Activated CD4-positive, alpha-beta memory T cell treated with anti-CD3 and anti-CD28 coated beads, Interleukin-2, amount 10 ng/mL, durations not matched to agents 7 days and 5 days (primary cell): ENCODE measurements at places on chromosomes 3 and 15. TPM values are rescaled to one million over a fixed set of nuclear protein-coding genes. Genes with fewer than 3 reads are reported as not detected.

- no peak for DNase-seq
Observed at GRCh38 chr3:150739200-150739863, 23.6 kb downstream of the SIAH2 start.

- no peak for DNase-seq
Observed at GRCh38 chr3:195860456-195860855, 47.9 kb downstream of the TNK2 start.

DNA sequence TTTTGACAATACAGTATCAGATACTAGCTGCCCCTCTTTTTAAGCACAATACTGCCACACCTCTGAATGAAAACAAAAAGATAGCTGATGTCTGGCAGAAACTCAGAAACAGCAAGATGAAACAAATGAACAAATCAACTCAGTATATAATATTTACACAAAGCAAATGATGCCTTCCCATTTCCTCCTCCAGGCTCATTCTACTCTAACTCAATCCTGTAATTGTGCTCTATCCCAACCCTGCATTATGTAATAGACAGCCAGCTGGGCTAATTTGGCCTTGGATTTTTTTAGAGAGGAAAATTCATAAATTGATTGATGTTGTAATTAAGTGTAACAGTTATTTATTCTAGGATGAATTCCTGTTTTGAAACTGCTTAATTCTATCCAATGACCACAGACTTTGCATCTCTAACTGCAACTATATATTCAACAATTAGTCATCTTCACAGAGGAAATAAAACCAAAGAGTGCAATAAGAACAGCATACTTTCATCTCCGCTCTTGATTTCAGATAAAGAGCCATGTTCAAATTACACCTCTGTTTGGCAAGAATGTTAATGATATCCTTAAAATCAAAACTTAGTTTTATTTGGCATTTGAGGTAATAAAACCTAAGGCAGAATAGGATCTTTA lies 6.1 kb downstream of the ATG3 start:
- no peak for DNase-seq

GRCh38 chr3:176987901-176988650 lies 209.2 kb downstream of the TBL1XR1 start:
- DNase-seq, result no peak

DNA sequence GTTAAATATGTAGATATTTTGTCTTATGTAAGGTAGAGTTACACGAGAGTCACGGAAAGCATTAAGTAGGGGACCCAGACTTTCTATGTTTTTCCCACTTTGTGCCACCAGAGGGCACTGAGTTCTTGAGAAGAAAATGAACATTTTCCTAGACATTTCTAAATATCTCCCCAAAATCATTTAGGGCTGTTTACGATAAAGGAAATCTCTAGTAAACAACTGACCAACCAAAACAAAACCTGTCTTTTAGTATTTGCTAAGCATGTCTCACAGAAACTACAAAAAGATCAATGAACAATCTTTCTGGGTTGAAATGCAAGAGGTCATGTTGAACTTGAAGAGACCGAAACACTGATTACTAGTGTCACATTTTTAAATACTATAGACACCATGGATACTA lies 16.1 kb downstream of the POU1F1 start:
- DNase-seq, result peak; percentile 34

GRCh38 chr15:28109626-28110455 lies 10.7 kb upstream of the OCA2 start:
- DNase-seq, result no peak

DNA sequence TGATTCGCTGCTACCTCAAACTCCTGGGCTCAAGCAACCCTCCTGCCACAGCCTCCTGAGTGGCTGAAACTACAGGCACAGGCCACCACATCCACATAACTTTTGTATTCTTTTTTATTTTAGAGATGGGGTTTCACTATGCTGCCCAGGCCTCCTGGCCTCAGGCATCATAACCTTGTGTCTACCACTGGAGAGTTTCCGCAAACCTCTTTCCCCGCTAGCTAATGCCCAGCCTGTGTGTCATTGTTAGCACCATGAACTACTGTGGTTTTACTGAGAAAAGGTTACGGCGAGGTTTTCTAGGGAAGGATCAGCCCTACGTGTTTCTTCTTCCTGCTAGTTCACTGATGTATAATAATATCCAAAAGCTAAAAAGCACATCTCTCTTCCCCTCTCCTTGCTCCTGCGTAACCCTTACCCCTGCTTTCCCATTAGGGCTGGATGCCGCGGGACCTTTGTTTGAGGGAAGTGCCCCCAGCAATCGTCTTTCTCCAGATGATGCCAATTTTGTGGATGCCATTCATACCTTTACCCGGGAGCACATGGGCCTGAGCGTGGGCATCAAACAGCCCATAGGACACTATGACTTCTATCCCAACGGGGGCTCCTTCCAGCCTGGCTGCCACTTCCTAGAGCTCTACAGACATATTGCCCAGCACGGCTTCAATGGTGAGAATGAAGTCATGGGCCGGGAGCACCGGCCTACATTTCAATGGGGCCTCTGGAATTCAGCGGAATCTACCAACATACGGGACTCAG lies 113.7 kb downstream of the LIPC start:
- peak; percentile 77 for DNase-seq

DNA sequence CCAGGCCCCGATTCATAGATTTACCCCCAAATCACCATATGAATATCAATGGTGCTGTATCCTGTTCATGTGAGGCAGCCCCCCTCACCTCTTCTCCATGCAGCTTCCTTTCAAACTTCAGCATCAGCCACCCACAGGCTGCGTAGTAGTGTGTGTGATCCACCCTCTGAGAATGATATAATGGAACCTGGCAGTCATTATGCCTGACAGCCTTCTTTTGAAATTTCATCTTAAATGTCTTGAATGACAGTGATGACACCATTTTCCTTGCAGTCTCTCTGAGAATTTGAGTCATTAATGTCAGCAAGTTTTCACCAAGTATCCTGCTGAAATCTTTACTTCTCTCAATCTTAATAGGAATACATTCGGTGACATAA lies 3.5 kb upstream of the CLRN1 start:
- no peak for DNase-seq

- DNase-seq, result no peak
Observed at GRCh38 chr3:111968319-111969054, 10.3 kb upstream of the ABHD10 start.

GRCh38 chr3:61268644-61269043 lies 17.4 kb upstream of the FHIT start:
- DNase-seq, result no peak

- DNase-seq, result no peak
Observed at GRCh38 chr15:62173215-62173614, 8.1 kb upstream of the C2CD4B start.

GRCh38 chr15:66720206-66721010 lies 18.4 kb downstream of the SMAD6 start:
- peak; percentile 78 for DNase-seq

DNA sequence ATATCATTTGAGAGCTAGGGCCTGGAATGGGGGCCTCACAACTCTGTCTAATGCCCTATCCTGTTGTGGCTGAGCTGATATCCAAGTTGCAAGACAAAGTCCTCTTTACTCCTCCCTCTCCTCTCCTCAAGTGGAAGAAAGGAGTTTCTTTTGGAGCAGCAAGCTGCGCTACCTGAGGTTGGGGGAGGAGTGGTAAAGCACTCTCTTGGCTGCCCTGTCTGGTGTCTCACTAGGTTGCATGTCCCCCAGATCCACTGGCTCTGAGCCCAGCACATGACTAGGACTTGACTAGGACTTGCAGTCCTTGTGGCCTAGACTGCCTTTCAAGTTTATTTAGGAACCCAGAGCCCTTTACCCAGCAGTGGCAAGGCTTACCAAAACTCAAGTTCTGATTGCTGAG lies 141.1 kb upstream of the SETMAR start:
- DNase-seq, result no peak

GRCh38 chr3:112496366-112497067 lies 2.8 kb downstream of the BTLA start:
- DNase-seq, result no peak

DNA sequence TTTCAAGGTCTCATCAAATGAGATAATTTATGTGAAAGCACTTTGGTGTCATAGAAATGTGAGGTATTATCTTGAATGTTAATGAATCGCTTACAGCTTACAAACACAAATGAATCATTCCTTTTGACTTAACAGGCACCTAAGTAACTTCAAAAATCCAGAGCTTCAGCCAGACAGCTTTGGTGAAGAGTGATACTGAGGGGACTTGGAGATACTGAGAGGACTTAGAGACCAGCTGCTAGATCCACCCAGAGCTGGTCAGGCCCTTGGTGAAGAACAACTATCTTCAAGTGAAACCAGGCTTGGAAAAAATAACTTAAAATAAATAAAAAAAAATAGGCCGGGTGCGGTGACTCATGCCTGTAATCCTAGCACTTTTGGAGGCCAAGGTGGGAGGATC lies 16.2 kb upstream of the ZFYVE19 start:
- DNase-seq, result no peak

DNA sequence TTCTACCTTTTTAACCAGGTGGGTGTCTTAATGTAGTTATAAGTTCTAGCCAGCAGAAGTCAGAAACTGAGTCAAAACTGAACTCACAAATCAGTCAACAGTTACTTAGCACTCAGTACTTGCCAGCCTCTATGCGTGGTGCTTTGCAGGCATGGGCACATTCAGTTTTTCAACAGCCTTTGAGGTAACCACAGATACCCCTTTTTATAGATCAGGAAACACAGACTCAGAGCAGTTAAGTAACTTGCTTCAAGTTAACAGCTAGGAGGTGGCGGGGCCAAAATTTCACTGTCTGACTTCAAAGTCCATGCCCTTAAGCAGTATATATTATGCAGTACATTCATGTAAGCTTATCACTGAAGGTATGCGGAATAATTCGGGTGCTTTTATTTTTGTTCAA lies 139.4 kb downstream of the FHIT start:
- DNase-seq, result no peak

DNA sequence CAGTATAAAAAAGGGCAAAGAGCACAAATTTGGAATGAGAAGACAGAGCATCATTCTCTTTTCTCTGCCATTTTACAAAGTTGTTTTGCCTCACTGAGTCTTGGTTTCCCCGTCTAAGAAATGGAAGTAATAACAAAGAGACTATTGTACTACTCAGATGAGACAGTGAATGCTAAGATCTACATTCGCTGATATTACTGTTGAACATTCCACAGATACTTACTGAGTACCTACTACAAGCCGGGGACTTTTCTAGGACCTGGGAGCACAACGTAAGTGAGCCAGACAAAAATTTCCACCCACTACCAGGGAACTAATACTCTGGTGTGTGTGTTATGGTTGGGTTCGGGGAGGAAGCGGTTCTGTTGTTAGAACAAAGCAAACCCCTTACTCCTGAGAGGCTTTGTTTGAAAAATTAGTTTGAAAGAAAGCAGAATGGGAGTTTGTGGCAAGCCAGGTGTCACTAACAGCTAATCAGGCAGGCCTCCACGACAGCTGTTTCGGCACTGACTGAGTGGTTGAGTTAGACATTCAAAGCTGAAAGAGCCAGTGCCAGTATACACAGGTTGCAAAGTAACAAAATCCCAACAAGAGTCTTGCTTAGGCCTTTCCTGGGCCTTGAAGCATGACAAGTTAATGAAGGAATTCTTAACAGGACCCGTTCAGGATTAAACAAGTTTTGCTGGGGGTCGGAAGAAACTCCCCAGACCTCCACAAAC lies 458.3 kb downstream of the EDEM1 start:
- DNase-seq, result no peak

DNA sequence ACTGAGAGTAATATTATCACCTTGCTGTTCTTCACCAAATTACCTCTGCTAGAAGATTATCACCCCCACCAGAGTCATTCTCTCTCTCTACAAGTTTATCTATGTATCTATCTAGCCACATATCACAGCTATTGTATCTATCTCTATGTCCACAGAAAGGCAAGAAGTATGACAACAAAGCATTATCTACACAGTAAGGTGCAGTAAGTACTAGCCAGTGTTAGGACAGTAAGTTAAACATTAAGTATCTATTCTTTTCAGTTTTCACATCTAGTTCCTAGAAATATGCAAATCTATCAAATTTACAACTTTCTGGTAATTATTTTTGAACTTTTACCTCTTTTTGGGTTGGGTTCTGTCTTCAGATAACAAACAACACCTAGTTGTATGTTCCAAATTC lies 26.5 kb upstream of the XXYLT1 start:
- DNase-seq, result no peak

GRCh38 chr3:133573629-133574194 lies at the start of gene CDV3:
Gene CDV3 (plus strand): TSS chr3:133573686. CDS start chr3:133574045, 359 bp downstream.
- no peak for DNase-seq

DNA sequence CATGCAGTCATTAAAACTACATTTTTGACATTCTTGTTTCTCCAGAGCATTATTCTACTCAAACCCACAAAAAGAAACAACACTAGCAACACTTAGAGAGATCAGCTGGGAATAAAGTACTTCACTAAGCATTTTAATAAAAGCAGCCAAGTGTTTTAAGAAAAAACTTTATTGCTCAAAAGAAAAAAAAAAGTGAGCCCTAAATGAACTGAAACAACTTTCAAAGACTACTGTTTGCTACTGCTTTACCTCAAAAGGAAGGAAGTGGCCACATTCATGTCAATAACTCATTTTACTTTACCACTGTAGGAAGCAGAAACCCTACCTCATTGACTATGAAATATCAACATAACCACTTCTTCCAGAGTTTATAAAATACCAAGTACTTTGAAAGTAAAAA lies 91.3 kb downstream of the UACA start:
- DNase-seq, result no peak

GRCh38 chr3:87307805-87308204 lies 31.4 kb upstream of the POU1F1 start:
- DNase-seq, result no peak

GRCh38 chr3:120587332-120587975 lies 8.7 kb upstream of the NDUFB4 start:
- no peak for DNase-seq

GRCh38 chr15:37078566-37078965 lies 21.8 kb downstream of the MEIS2 start:
- DNase-seq, result no peak

- no peak for DNase-seq
Observed at GRCh38 chr15:77742127-77742526, 109.4 kb upstream of the LINGO1 start.

CX3CR1 gene
- total RNA-seq, result 6.2 TPM

CGNL1 gene
- total RNA-seq, result not detected

SLC28A1 gene
- not detected for total RNA-seq

EAF2 gene
- total RNA-seq, result 21.4 TPM

CPN2 gene
- total RNA-seq, result not detected

FRG2C gene
- not detected for total RNA-seq

AMOTL2 gene
- total RNA-seq, result not detected

SLC22A14 gene
- total RNA-seq, result not detected

LYZL4 gene
- total RNA-seq, result not detected

EFHB gene
- total RNA-seq, result 0.58 TPM

DNASE1L3 gene
- total RNA-seq, result not detected

MKRN3 gene
- total RNA-seq, result 5.0 TPM

OCA2 gene
- total RNA-seq, result not detected

PLCL2 gene
- total RNA-seq, result 38.9 TPM
